ENCODE measurements at places on chromosomes 3 and 15.

DNA sequence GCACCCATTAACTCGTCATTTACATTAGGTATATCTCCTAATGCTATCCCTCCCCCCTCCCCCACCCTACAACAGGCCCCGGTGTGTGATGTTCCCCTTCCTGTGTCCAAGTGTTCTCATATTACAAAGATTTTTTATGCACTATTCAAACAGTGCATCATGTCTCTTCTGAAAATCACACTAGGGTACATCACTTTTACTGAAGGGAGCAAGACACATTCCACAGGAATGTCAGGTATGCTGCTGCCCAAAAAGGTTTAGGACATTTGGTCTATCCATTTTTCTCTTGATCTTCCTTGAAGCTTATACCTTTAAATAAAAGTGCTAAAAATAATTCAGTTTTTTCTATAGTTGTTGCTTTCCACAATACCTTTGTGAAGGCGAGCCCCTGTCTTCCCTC lies 9.2 kb upstream of the EPHA3 start:
- DNase-seq, result no peak

- DNase-seq, result peak; percentile 31
These were observed 5.7 kb downstream of the STIMATE start for GRCh38 chr3:52891615-52892081.

- DNase-seq, result no peak
These were observed 135.0 kb downstream of the TJP1 start for GRCh38 chr15:29687204-29687815.

GRCh38 chr15:68504681-68505170 lies 72.8 kb upstream of the ITGA11 start:
- no peak for DNase-seq

DNA sequence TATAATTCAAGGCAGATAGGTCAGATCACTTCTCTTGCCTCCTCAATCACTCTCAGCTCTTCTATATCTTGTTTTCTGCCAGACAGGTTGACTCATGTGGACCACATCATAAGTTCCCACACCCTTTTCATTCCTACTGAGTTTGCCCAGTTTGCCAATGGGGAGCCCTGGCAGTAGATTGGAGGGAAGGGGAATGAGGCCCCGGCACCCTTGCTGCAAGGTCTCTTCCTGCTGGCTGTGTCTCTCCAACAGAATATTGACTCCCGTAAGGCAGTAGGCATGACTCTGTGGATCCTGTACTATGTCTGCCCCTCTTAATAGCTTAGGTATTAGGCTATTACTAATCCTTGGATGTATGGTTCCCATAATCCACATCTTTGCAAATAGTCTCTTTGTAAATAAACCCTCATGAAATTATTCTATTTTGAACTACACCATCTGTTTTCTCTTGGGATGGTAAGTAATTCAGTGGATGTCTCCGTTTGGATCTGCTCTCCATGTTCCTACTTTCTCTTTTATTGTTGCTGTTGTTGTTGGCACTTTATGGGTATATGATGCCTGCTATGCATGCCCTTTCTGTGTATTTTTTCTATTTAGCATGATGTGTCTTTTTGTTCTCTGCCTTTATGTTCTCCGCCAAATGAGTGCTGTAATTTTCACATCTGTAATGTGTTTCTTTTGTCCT lies 65.5 kb upstream of the DCBLD2 start:
- peak; percentile 65 for DNase-seq

- peak; percentile 57 for DNase-seq
These were observed 46.3 kb downstream of the GPR171 start for GRCh38 chr3:151156618-151157216.

- DNase-seq, result no peak
These were observed 36.8 kb upstream of the SUCLG2 start for GRCh38 chr3:67691207-67691606.

DNA sequence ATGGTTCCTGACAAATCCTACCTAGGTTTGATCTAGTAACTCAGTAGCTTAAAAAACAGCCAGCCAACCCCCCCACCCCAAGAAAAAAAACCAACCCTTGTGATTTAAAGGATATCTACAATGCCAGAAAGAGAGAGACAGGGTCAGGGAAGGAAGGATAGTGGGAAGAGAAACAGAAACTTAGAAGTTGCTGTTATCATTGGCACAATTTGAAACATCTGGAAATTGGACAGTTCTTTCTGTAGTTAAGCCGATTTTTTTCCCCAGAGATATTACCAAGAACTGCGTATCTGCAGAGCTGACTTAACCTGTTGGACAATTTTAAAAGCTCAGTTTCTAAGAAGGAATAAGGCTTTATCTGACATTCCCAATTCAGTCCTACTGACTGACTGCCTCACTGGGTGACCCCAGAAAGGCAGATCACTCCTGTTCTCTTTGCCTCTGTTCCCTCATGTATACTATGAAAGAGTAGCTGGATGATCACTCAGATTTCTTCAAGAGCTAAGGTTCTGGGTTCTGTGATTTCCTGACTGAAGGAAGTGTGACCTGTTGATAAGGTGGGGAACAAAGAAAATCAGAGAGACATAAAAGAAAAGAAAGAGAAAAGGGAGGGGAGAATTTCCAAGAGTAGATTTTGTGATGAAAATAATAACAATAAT lies 128.3 kb downstream of the MAP2K5 start:
- no peak for DNase-seq

GRCh38 chr3:78050276-78051065 lies 1010.6 kb downstream of the ROBO2 start:
- DNase-seq, result peak; percentile 24

GRCh38 chr3:152298393-152299248 lies 29.9 kb downstream of the MBNL1 start:
- peak; percentile 94 for DNase-seq

- DNase-seq, result peak; percentile 91
These were observed 48.7 kb upstream of the NR2E3 start for GRCh38 chr15:71761649-71762048.

GRCh38 chr3:196272826-196273225 lies 14.7 kb downstream of the PCYT1A start:
- DNase-seq, result no peak

- no peak for DNase-seq
These were observed 187.9 kb downstream of the CNTN3 start for GRCh38 chr3:74426571-74426970.

DNA sequence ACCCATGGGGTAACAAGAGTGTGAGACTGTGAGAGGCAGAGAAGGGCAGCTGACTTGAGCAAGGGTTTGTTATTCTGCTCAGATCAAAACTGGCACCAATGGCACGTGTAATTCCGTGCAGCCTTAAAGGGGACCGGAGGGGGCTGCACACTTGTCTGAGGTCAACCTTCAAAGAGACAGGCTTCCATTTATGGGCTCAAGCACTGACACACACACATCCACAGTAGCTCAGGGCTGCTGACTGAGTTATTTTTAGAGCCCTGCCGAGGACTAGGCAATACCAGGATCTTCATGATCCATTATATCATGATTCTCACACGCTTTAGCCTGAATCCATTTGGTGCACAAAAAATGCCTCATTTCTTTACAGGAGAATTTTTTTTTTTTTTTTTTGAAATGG lies 20.6 kb upstream of the SPTBN5 start:
- no peak for DNase-seq
